ENCODE measurements at places on chromosomes 2 and 18. TPM values are rescaled to one million over a fixed set of nuclear protein-coding genes. Genes with fewer than 3 reads are reported as not detected.

TTN gene
- 2.8 TPM for total RNA-seq

AFF3 gene
- total RNA-seq: 5.7 TPM

MSTN gene
- not detected for total RNA-seq

RBM44 gene
- total RNA-seq: 0.42 TPM

SLC14A1 gene
- 0.86 TPM for total RNA-seq

KCNE4 gene
- not detected for total RNA-seq

GKN2 gene
- not detected for total RNA-seq

ANKRD36B gene
- 40.1 TPM for total RNA-seq

TMEM237 gene
- 18.8 TPM for total RNA-seq

DNA sequence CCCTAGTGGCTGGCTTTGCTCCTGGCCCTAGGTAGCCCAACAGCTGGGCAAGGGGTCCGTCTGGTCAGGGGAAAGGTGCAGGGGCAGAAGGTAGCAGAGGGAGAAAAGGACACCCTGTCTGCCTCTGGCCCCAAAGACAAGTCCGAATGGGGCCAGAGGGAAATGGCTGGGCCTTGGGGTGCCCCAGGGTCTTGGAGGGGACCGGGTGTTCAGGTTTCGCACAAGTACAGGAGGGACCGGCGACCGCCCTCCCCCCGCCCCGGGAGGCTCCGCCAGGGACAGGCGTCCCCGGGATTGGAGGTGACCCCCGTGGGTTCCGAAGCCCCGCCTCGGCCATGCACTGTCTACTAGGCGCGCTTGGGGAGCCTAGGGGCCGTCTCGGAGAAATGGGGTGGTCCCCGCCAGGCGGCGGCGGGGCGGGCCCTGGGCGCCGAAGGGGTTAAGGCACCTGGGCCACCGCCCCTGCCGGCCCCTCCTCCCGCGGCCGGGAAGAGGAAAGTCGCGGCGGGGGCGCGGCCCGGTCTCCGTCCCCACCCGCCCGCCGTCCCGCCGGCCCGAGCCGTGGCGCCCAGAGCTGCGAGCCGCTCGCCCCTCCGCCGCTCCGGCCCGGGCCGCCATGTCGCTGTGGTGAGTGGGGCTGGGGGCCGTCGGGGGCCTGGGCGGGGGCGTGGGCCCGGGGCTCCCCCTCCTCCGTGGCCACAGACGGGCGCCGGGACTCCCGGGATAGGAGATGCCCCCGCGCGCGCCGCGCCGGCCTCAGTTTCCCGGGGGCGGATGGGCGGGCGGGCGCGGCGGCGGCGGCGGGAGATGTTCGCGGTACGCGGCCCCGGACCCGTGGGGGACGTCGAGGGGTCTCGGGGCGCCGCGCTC, at the start of gene B3GNT7:
Gene B3GNT7 (plus strand): TSS at position 523 of the 870 bp plus-strand sequence. CDS start 94 bp downstream, at position 617.
- H3K4me1 ChIP-seq: peaks cover 13% of the 10 kb centered on the region
- DNase-seq: no peak
- H3K36me3 ChIP-seq: no peaks in the 10 kb centered on the region
- peak within 1 kb of the TSS; percentile 32 for H3K4me3 ChIP-seq
- H3K27me3 ChIP-seq: peaks cover 31% of the 10 kb centered on the region

DNA sequence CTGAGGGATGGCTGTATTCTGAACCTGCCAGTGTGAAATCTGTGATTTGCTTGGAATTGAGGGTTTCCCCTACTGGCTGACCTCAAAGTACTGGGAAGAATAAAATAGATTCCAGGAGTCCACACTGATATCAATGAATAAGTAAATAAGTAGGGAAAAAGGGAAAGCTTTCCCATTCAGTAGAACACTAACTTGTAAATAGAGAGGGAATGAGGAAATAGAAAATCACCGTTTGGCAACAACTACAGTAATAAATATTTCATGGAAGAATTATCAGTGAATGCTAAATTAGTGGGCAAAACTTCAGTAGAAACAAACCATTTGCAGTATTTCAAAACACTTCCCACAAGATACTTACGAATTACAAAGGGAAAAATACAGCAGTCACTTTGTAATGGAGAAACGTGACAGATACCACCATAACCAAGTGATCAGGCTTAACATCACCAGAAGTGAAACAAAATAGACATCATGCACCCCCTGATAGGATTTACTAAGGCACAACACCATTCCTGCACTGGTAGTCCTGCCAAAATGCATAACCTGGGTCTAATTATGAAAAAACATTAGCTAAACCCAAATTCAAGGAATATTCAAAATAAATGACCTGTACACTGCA, 88.5 kb downstream of the ICA1L start:
- no peak overlapping the region for H3K4me3 ChIP-seq
- no peak overlapping the region for H3K27ac ChIP-seq
- H3K36me3 ChIP-seq: peaks cover 29% of the 10 kb centered on the region
- no peak for DNase-seq

- H3K27ac ChIP-seq: no peak overlapping the region
- H3K27me3 ChIP-seq: no peaks in the 10 kb centered on the region
- H3K4me1 ChIP-seq: no peaks in the 10 kb centered on the region
- DNase-seq: no peak
- H3K36me3 ChIP-seq: no peaks in the 10 kb centered on the region
These were observed 1142.3 kb upstream of the FANCL start for GRCh38 chr2:59383473-59383872.

GRCh38 chr18:62717925-62718800, 2.8 kb downstream of the PHLPP1 start:
- no peak for DNase-seq
- peak overlapping the region; percentile 73 for H3K4me3 ChIP-seq
- peaks cover 30% of the 10 kb centered on the region for H3K4me1 ChIP-seq
- H3K27ac ChIP-seq: no peak overlapping the region

GRCh38 chr2:579961-580360, 97.2 kb downstream of the TMEM18 start:
- H3K27me3 ChIP-seq: peaks cover 9% of the 10 kb centered on the region
- DNase-seq: no peak
- H3K27ac ChIP-seq: no peak overlapping the region

DNA sequence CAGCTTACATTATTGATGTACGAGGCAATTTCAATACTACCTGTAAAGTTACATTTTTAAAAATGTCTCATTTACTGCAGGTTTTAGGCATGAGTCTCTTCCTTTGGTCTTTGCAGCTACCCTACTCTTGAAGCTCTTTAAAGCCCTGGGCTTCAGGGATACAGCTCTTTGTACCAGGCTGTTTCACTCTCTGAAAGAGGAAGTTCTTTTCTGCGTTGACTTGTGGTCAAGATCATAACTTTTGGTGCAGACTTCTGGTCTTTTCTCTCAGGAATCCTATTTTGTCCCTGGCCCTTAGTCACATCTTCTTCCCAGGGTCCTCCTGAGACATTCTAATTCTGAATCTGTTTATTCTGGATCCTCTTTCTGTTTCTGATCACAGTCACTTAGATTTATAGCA, 16.6 kb upstream of the HRH4 start:
- DNase-seq: peak; percentile 47
- H3K36me3 ChIP-seq: peaks cover 28% of the 10 kb centered on the region
- peaks cover 6% of the 10 kb centered on the region for H3K4me1 ChIP-seq
- H3K27ac ChIP-seq: no peak overlapping the region

- peaks cover 5% of the 10 kb centered on the region for H3K4me1 ChIP-seq
- H3K27ac ChIP-seq: no peak overlapping the region
- no peaks in the 10 kb centered on the region for H3K36me3 ChIP-seq
These were observed 157.8 kb downstream of the SMAD2 start for GRCh38 chr18:47772374-47773248.

GRCh38 chr18:22161090-22161489, 8.3 kb upstream of the GATA6 start:
- H3K27me3 ChIP-seq: peaks cover 29% of the 10 kb centered on the region
- peaks cover 1% of the 10 kb centered on the region for H3K36me3 ChIP-seq
- H3K4me3 ChIP-seq: no peak overlapping the region
- no peaks in the 10 kb centered on the region for H3K4me1 ChIP-seq
- DNase-seq: no peak

DNA sequence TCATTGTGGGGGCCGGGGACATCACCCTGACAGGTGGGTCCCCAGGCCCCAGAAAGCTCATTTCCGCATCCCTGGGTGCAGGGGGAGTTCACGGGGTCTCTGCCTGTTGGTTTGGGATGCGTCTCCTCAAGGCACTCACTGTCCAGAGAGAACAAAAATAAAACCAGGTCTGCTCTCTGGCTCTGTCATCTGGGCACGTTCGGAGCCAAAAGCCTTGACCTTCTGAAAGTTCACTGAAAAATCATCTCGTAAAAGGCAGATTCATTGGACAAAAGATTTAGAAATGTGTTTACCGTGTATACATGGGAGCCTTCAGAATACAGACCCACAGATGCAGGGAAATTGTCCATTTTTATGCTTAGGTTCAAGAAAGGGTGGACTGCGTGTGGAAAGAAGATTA, 26.6 kb downstream of the MLPH start:
- H3K4me1 ChIP-seq: no peaks in the 10 kb centered on the region
- H3K36me3 ChIP-seq: no peaks in the 10 kb centered on the region
- H3K4me3 ChIP-seq: no peak overlapping the region
- no peak overlapping the region for H3K27ac ChIP-seq
- DNase-seq: no peak

- no peak overlapping the region for H3K27ac ChIP-seq
- no peaks in the 10 kb centered on the region for H3K4me1 ChIP-seq
- no peak for DNase-seq
- H3K27me3 ChIP-seq: peaks cover 26% of the 10 kb centered on the region
- no peaks in the 10 kb centered on the region for H3K36me3 ChIP-seq
These were observed 13.8 kb downstream of the DPYSL5 start for GRCh38 chr2:26861610-26862224.

GRCh38 chr2:191636586-191636985, 41.4 kb upstream of the NABP1 start:
- peak; percentile 52 for DNase-seq
- no peak overlapping the region for H3K27ac ChIP-seq
- H3K27me3 ChIP-seq: peaks cover 7% of the 10 kb centered on the region
- H3K4me1 ChIP-seq: peaks cover 58% of the 10 kb centered on the region
- H3K36me3 ChIP-seq: no peaks in the 10 kb centered on the region

DNA sequence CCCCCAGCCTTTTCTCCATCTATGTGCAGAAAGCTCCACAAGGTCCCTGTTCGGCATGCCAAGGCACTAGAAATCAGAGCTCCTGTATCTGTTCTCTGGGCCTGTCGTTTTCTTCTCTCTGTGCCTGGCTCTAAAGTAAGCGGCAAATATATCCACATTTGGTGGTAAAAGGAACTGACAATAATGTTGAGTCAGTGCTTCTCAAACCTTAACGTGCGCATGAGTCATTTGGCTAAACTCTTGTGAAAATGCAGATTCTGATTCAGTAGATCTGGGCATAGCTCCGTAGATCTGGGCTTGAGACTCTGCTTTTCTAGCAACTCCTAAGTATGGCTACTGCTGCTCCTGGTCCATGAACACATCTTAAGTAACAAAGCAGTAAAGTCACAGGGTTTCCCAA, 16.5 kb upstream of the ACSL3 start:
- peaks cover 11% of the 10 kb centered on the region for H3K27me3 ChIP-seq
- H3K27ac ChIP-seq: no peak overlapping the region
- H3K4me3 ChIP-seq: no peak overlapping the region
- no peak for DNase-seq
- H3K4me1 ChIP-seq: peaks cover 15% of the 10 kb centered on the region

DNA sequence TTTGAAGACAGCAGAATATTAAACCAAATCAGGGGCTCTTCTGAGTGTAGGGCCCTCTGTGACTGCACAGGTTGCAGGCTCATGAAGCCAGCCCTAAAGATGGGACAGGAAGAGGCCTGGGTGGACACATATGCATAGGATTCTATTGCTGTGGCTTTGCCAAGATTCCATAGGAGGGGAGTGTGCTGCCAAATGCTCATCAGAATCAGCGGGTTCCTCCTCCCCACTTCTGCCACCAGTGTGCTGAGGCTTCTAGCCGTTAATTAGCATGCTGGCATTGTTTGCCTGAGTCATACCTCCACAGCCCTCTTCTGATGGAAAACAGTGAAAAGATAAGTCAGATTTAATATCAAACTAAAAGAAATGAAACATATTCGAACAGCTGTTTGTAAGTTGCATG, 103.9 kb upstream of the TMEFF2 start:
- no peaks in the 10 kb centered on the region for H3K27me3 ChIP-seq
- no peak overlapping the region for H3K4me3 ChIP-seq
- H3K4me1 ChIP-seq: no peaks in the 10 kb centered on the region

GRCh38 chr18:51399491-51400122, 202.1 kb upstream of the MEX3C start:
- H3K27ac ChIP-seq: no peak overlapping the region
- H3K36me3 ChIP-seq: no peaks in the 10 kb centered on the region
- no peak for DNase-seq
- H3K4me3 ChIP-seq: no peak overlapping the region

GRCh38 chr2:201329409-201329808, 27.7 kb downstream of the FLACC1 start:
- H3K27me3 ChIP-seq: no peaks in the 10 kb centered on the region
- no peak overlapping the region for H3K27ac ChIP-seq
- H3K36me3 ChIP-seq: peaks cover 22% of the 10 kb centered on the region
- DNase-seq: no peak
- H3K4me1 ChIP-seq: no peaks in the 10 kb centered on the region

DNA sequence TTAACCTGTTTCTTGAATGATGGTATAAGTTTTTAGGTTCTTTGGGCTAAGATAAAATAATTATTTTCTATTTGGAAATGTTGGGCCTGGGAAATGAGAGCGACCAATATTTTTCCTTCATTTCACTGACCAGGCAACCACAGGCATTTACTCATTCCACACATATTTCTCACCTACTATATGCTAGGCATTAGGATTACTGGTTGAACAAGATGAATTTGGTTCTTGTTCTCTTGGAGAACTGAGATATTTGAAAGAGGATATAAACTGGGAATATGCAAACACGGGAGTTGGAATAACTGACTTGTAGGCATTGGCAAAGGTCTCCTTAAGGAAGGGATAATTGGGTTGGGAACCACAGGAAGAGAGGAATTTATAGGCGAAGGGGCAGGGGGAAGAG, 3.9 kb upstream of the MYL1 start:
- no peaks in the 10 kb centered on the region for H3K27me3 ChIP-seq
- H3K4me3 ChIP-seq: no peak overlapping the region
- no peak overlapping the region for H3K27ac ChIP-seq
- no peaks in the 10 kb centered on the region for H3K36me3 ChIP-seq

- H3K4me1 ChIP-seq: peaks cover 2% of the 10 kb centered on the region
- DNase-seq: peak; percentile 43
- peaks cover 10% of the 10 kb centered on the region for H3K27me3 ChIP-seq
- H3K4me3 ChIP-seq: no peak overlapping the region
These were observed 87.4 kb downstream of the MDH1 start for GRCh38 chr2:63676135-63676534.

GRCh38 chr2:172299741-172300140, 127.6 kb upstream of the ITGA6 start:
- no peak for DNase-seq
- H3K27ac ChIP-seq: no peak overlapping the region
- no peak overlapping the region for H3K4me3 ChIP-seq

GRCh38 chr18:76479351-76480238, 15.4 kb downstream of the ZNF516 start:
- DNase-seq: no peak
- no peak overlapping the region for H3K27ac ChIP-seq
- no peak overlapping the region for H3K4me3 ChIP-seq
- peaks cover 26% of the 10 kb centered on the region for H3K27me3 ChIP-seq

GRCh38 chr2:200466425-200467418, 43.1 kb downstream of the KCTD18 start:
- peaks cover 20% of the 10 kb centered on the region for H3K36me3 ChIP-seq
- H3K27me3 ChIP-seq: no peaks in the 10 kb centered on the region
- DNase-seq: peak; percentile 82
- H3K27ac ChIP-seq: peak overlapping the region; percentile 88
- peak overlapping the region; percentile 70 for H3K4me3 ChIP-seq
- H3K4me1 ChIP-seq: peaks cover 39% of the 10 kb centered on the region
